ENCODE measurements at places on chromosomes 12 and 14.
A peak's percentile ranks its signal among the peaks of the same experiment; 100 is the strongest.

DNA sequence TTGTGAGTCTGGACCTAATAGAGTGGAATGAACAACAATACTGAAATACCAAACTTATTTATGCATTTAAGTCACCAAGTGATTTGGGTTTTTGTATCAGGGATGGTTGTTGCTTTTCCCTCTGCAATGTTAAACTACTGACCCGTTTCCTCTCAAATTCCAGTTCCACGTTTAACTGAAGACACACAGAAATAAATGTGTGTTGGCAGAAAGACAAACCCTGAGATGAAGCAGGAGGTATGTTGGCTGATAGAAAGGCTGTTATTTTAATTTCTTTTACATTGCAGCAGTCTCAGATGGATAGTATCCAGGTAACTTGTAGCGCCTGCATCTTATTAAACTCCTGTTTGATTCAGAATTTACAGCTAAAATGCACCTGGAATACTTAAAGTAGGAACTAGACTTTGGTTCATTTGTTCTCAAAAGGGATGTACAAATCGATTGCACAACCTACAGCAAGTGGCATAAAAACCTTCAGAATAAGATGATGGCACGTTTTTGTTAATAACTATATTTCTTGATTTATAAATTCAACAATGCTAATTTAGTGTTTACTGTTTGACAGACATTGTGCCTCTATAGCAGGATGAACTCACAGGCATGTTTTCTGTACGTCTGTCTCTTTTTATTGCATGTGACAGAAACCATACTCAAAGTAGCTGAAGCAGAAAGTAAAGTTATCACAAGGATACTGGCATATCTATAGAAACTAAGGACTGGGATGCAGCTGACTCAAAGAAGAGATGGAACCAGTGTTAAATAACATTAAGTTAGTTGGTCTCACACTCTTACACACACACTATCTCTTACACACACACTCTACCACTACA lies 405.7 kb downstream of the ZFP36L1 start:
- DNase-seq, result no peak

DNA sequence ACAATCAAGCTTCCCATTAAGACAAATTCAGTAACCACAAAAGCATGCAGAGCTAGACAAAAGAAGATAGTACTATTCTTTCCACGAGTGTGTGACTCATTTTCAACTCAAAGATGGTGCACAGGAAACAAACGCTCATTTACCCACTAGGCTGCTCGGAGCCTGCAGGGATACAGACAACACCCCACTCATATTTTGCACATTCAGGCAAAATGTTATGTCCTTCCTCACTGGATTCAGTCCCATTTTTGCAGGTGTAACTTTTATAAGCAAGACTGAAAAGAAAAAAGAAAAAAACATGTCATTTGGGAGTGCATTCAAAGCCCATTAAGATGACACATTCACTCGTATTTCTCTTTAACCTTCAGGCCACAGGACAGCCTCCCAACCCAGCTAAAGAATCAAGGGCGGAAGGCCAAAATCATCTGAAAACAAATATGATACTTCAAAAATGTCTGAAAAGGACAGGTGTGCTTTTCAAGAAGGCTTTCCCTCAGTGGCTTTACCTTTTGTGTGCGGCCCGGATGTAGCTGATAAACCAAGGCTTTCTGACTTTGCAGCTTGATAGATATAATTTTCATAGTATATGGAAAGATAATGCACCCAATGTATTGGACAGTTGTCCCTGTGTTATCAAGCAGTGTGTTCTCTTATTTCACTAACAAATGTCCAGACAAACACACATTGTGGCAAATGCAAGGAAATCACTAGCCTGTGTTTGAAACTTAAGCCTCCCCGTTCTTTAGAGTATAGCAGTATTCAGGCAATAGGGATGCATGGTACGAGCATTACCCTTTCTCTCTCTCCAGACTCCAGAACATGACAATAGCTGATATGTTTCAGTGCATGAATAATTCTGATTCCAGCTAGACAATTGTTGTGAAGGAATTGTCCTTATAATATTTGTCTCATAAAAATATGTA lies 147.8 kb upstream of the KRR1 start:
- no peak for DNase-seq

DNA sequence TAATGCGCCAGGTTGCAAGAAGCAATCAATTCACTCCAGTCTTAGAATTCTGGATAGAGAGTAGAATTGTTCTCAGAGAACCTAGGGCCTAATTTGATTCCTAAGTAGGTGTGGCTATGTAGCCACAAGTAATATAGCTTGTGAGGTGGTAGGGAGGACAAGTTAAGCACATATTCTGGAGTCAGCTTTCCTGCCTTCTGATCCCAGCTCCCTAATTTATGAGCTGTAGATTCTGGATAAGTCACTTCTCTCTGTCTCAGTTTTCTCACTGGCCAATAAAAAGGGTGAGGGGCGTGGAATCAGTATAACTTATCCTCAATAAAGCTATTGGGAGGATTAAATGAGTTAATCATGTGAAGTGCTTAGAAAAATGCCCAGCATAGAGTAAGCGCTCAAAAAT lies 3.0 kb upstream of the SNW1 start:
- no peak for DNase-seq

DNA sequence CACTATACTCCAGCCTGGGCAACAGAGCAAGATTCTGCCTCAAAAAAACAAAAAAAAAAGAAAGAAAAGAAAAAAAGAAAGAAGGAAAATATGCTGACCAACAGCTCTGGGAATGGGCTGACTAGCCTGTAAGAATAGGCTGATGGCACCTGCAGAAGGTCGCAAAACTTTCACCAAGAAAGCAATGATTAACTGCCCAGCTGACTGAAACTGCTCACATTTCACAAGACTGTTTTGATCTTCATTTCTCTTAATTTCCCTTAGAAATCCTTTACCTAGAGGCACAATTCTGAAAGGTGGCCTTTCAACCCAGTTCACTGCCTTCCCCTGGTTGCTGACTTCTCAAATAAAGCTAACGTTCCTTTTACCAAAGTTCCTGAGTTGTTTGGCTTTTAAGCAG lies 12.4 kb downstream of the BEST3 start:
- no peak for DNase-seq

DNA sequence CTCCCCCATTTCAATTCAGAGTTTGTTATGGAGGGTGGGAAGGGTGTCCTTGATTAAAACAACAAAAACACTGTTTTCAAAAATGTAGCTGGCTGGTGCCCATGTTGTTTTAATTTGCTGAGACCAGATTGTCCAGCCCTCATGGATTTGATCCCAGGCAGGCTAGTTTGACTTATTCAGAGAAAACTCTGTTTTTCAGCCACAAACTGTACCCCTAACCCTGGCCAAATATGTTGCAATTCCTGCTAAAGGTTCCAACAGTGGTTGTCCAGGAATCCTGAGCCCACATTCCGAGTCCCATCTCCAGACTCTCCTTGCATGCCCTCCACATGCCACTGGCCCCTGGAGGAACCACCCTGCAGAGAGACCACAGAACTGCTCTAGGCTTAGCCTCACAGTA lies 36.0 kb downstream of the MAP1LC3B2 start:
- DNase-seq, result no peak

DNA sequence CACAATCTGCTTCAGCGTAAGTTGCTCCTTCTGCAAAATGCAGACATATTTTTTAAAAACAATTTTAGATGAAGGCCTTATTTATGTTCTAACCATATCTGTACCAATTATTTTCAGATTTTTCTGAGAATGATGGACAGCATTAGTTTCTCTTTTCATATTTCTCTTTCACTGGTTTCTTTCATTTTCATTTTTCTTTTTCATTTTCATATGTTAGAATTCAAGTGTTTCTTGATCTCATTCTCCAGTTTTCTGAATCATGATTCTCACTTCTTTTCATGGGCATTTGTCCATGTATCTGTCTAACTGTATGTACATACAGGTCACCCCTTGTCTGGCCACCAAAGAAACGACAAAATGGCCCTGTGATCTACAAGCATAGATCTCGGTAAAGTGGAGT lies 346.6 kb downstream of the NAV3 start:
- no peak for DNase-seq

DNA sequence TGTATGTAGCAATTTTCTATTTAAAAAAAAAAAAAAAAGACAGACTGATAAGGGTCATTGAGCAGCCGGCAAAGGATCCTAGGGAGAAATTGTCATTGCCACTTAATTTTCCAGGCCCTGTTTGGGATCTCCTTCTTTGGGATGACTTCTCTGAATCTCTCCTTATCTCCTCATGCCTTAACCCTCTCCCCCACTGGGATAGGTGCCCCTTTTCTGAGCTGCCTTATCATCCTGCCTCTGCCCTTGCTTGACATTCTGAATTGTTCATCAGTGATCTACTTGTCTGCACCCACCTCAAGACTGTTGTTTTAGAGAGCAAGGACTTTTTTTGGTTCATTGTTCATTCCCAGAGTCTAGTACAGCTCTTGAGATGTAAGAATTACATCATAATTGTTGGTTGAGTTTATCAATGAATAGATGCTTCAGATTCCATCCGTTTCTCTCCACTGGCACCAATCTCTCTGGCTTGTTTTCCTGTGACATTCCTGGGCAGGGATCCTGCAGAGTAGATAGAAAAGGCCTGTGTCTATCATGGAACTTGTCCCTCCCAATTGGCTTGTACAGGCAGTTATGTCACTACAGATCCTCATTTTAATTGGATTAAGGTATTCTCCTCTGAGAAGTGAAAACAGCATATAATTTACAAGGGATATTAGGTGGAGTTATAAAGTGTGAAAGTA lies 42.6 kb downstream of the SOCS2 start:
- no peak for DNase-seq

GRCh38 chr14:52844262-52845060 lies 53.1 kb upstream of the GNPNAT1 start:
- no peak for DNase-seq

DNA sequence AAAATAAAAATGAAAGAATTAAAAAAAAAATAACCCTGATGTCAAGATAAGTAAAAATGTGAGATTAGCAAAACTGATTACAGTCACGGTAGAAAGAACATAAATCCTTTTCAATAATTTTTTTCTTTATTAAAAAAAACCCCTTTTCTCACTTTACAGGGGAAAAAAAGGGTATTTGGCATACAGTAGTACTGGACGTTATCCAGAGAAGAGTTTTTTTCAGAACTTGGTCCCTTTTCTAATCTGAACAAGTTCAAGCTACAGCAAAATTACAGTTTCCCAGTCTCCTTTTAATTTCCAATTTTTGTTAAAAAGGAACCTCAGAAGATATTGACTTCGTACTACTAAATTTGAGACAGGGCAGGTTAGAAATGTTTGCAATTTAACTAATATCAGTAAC lies 134.7 kb upstream of the DCN start:
- DNase-seq, result no peak

GRCh38 chr14:56136571-56137452 lies 18.6 kb downstream of the PELI2 start:
- no peak for DNase-seq

- DNase-seq, result no peak
Observed at GRCh38 chr12:88932457-88932856, 352.2 kb upstream of the KITLG start.

GRCh38 chr12:79424109-79424721 lies 266.5 kb downstream of the PAWR start:
- no peak for DNase-seq

DNA sequence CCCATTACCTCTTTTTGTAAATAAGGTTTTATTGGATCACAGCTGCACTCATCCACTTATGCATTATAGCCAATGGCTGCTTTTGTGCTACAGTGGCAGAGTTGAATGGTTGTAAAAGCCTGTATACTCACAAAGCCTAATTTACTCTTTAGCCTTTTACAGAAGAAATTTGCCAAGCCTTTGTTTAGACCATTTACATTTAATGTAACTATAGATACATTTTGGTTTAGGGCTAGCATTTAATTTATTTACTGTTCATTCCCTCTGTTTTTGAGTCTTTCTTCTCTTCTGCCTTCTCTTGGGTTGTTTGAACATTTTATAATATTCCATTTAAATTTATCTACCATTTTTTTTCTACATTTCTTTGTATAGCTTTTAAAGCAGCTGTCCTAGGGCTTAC lies 217.1 kb upstream of the AMIGO2 start:
- DNase-seq, result no peak

GRCh38 chr14:78448164-78449094 lies 278.3 kb downstream of the NRXN3 start:
- peak; percentile 27 for DNase-seq

GRCh38 chr12:122872815-122873361 lies 23.0 kb downstream of the VPS37B start:
- DNase-seq, result no peak

DNA sequence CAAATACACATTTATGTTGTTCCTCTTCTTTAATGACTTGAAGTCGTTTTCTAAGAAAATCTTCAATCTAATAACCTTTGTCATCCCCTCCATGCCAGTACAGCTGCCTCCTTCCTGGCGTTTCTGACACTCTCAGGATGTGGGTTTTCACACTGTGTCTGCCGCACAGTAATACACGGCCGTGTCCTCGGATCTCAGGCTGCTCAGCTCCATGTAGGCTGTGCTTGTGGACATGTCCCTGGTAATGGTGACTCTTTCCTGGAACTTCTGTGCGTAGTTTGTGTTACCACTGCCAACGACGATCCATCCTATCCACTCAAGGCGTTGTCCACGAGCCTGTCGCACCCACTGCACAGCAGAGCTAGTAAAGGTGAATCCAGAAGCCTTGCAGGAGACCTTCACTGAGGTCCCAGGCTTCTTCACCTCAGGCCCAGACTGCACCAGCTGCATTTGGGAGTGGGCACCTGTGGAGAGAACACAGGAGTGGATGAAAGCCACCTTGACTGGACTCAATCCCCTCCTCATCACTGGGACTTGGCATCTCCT lies 1095.9 kb downstream of the TMEM121 start:
- DNase-seq, result no peak

- DNase-seq, result peak; percentile 59
Observed at GRCh38 chr12:26126340-26127284, 1.8 kb upstream of the BHLHE41 start.

DNA sequence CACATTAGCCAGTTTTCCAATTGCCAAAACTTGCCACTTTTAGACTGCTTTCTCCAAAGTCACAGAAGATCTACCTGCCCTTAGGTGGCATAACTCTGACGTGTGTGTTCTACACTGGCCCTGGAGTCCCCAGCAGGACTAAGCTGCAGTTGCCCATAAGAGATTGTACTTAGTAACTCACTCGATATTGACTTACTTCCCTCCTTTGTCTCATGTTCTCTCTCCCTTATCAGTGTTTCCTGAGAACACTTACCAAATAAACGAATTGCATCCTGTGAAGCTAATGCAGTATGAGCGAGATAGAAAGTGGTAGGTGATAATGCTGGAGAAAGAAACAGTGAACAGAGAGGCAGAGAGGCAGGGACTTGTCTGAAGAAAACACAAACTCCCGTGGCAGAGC lies 117.2 kb downstream of the NUAK1 start:
- no peak for DNase-seq

GRCh38 chr12:88420457-88420856 lies 159.8 kb downstream of the KITLG start:
- no peak for DNase-seq

DNA sequence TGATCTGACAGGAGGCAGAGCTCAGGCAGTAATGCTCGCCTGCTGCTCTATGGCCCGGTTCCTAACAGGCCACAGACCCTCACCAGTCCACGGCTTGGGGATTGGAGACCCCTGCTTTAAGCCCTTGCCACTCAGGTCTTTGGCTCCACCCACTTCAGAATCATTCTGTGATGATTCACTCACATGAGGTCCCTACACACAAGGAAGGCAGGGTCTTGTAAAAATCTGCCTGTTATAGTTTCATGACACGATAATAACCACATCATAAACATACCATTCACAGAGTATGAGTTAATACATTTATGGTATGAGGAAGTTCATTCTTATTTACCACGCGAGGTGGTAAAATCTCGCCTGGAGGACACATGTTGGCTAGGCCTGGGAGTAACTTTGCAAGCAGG lies 29.0 kb upstream of the MAX start:
- no peak for DNase-seq

GRCh38 chr12:24948420-24948756 lies 513 bp downstream of the BCAT1 start:
- DNase-seq, result peak; percentile 13

GRCh38 chr14:90034156-90034555 lies 27.6 kb upstream of the KCNK13 start:
- no peak for DNase-seq
